ENCODE measurements at places on chromosomes 1 and 21.
A peak's percentile ranks its signal among the peaks of the same experiment; 100 is the strongest.

DNA sequence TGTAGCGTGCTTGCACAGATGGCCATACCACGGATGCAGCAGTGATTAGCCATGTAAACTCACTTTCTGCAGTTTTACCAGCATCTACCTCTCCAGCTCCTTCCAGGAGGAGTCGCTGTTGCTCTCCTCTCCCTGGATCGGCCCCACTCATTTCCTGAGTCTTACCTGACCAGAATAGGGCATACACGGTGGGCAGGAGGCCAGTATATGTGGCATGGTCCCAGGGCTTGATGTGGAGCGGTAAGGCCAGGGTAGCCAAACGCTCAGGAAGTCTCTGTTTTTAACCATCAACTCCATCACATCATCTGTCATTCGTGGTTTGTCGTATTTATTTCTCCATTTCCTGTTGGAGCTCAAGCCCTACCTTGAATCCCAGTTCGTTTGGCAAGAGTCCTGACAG is 163.4 kb upstream of the USP24 start:
- no peak for DNase-seq

DNA sequence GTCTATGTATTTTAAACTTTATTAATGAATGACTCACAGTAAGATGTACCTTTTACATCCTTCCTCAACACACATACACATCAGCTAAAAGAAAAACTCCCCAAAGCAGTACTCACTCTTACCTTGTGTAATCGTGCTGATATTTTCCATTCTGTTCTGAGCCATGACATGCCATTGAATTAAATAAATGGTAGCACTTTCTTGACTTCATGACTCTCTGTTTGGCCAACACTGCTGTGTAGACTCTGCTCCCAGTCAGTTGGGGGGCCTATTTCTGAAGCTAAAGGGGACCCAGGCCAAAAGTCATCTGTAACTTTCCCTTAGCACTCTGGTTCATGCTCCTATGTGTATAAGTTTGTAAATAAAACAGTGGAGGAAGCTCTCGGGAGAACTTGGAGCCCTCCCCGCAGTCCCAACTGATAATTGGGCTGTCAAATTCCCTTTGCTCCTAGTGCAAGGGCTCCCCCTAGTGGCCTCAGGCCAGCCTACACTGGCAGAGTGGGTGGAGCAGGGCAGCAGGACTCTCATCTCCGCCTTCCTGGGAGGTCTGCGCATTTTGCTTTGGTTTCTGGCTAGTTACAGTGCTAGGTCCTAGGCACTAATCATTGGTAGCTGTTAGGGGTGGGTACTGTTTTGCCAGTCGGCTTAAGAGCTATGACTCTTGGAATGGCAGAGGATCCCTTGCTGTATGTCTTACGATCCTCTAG is 1.7 kb upstream of the FYB2 start:
- peak; percentile 20 for DNase-seq

GRCh38 chr1:243343970-243344937 is 88.4 kb downstream of the SDCCAG8 start:
- DNase-seq, result no peak

DNA sequence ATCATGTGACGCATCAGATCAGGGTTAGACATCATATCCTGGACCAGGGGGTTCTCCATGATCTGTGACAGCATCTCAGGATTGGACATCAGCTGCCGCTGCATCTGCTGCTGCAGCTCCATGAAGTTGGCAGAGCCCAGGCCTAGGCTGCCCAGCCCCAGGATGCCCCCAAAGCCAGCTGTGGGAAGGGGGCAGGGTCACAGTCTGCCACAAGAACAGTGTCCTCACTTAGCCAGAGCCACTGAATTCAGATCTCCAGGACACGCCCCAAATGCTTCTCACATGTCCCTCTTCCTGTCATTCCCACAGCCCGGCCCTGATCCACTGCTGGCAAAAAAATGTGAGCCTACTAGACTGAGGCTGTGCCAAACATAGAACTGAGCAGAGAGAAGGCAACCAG is 3.2 kb downstream of the UBQLN4 start:
- no peak for DNase-seq

DNA sequence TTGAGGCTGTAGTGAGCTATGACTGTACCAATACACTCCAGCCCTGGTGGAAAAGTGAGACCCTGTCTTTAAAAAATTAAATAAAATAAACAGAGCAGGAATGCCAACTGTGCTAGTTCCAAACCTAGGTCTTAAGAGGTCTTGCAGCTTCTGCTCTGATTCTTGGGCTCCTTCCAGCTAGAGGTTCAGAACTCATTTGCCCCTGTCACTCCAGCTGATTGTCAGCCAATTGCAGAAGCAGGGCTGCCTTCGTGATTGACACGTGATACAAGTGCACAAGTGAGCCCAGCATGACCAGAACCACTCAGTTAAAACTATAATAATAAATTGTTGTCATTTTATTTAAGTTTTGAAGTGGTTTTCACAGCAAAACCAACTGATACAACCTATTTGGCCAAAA is 298.4 kb downstream of the USP25 start:
- no peak for DNase-seq

- no peak for DNase-seq
Observed at GRCh38 chr1:236301080-236301957, 19.6 kb upstream of the ERO1B start.

DNA sequence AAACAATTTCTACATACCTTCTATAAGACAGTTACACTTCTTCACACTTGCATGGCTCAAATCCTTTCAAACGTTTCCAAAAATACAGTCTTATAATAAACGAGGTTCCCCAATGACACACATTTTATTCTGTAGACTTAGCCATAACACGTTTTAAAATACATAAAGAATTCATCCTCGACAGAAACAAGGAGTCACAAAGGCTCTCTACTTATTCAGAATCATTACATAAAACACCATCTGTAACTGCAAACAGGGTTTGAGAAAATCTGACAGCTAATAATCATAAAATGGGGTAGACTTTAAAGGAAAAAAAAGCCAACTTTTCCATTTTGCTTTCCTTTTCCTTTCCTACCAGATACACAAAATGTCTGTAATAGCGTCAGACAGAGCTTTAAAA is 1.8 kb downstream of the PIK3R3 start:
- DNase-seq, result no peak

DNA sequence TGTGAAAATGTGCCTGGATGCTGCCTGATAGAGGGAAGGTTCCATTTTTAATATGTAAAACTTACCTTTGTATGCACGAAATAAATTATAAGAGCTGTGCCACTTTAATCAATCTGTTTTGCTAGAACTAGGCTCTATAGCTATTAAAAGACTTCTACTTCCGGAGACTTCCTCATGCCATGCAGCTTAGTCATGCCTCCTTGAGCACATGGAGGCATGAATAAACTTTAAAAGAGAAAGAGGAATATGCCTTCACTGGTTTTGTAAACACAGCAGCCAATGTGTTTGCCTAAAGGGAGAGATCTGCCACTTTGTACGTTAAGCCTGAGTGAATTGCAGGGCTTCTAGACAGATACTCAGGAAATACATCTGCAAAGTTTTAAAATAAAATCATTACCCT is 604.6 kb downstream of the LRRIQ3 start:
- DNase-seq, result no peak

GRCh38 chr1:156928043-156928602 is 7.7 kb downstream of the LRRC71 start:
- DNase-seq, result no peak

- no peak for DNase-seq
Observed at GRCh38 chr1:227947676-227948492, at the start of gene WNT9A. Gene WNT9A (minus strand): TSS chr1:227947932. CDS start chr1:227947887, 45 bp downstream.

DNA sequence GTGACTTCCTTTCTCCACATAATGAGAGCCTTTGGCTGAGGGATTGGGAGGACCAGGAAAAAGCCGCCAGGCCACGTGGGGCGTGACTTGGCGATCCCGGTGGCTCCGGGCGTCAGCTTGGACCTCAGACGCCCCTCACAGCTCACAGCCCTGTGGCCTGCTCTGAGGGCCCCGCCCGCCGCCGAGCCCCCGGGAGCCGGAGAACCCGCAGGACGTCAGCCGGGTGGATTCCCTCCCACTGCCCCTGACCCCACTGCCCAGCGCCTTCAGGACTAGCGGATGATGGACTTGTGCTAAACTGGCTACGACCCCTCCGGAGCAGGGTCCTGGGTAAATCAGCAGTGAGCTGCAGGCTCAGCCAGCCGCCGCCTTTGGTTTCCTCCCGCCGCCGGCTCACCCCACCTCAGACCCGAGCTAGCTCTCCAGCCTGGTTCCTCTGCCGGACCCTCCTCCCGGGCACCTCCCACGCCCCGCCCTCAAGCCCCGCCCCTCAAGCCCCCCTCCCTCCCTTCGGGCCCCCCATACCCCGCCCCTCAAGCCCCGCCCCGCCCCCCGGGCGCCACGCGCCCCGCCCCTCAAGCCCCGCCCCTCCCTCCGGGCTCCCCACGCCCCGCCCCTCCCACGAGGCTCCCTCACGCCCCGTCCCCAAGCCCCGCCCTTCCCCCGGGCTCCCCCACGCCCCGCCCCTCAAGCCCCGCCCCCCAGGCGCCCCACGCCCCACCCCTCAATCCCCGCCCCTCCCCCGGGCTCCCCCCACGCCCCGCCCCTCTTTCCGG is 10.0 kb upstream of the FAAP20 start:
- DNase-seq, result no peak

DNA sequence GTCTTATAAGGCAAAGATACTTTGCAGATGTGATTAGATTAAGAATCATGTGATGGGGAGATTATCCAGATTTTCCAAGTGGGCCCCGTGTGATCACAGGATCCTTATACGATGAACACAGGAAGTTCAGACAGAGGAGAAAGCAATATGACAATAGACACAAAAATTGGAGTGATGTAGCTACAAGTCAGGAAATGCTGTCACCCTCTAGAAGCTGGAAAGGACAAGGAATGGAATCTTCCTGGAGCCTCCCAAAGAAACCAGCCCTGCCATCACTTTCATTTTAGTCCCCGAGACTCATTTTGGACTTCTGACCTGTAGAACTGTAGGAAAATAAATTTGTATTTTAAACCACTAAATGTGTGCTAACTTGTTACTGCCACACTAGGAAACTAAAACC is 61.9 kb upstream of the C1orf21 start:
- no peak for DNase-seq

DNA sequence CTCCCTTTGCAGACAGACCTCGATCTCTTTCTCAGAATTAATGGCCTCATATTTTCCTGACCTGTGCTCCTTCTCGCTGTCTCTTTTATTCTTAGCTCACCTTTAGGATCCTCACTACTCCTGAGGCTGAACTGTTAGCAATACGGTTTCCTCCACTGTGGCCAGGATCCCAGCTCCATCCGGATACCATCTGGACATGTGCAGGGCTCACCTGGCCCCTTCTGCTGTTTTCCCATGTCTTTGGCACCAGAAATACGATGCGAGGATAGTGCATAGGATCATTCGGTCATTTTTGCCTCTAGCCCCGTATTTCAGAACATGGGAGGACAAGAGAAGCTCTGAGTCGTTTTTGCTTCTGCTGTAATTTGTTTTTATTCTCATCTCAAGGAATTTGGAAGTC is 108.5 kb upstream of the KIF26B start:
- DNase-seq, result no peak

- DNase-seq, result no peak
Observed at GRCh38 chr1:41850029-41850428, 68.7 kb downstream of the HIVEP3 start.

All from activated gamma-delta T cell treated with anti-CD3 and anti-CD28 coated beads, Interleukin-2, amount 50 U/mL, for 16 hours (primary cell).